ENCODE measurements at places on chromosomes 1 and 21.

DNA sequence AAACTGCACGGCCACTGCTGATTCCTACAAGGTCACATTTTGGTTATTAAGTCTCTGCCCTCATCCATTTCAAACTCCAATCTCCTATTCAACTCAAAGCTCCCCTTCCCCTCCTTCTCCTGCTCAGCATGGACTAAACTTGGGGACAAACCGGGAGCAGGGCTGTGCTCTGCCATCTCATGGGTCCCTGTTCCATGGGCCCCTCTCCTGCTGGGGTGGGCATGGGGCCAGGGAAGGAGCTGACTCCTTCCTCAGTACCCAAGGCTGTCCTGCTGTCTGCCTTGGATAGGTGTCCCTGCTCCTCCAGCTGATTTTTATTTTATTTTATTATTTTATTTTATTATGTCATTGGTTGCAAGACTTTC lies 27.1 kb downstream of the TNNT2 start:
- no peak for DNase-seq

GRCh38 chr1:244451539-244451950 lies at the start of gene ADSS2:
Gene ADSS2 (minus strand): TSS chr1:244451909. CDS start chr1:244451817, 92 bp downstream.
- DNase-seq = no peak

- no peak for DNase-seq
Measured at GRCh38 chr1:153364766-153365666, 7.4 kb downstream of the S100A9 start.

DNA sequence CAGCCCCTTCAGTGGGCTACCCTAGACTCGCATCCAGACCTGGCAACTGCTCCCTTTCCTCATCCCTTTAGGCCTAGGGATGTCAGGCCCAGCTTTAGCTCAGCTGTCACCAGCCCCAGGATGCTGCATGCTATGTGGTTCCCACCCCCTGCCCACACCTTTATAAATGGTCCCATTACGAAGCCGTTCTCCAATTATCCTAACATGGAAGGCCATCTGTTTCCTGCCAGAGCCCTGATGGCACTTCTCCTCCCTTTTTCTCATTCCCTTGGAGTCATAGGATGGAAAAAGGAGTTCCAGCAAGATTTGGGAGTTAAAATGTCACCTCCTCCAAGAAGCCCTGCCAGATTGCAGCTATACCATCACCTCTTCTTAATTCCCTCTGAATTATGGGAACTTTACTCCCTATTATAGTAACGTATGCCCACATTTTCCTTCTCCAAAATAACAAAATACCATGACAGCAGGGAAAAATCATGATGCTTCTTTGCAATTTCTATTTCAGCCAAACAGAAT lies 205.0 kb upstream of the GRIK3 start:
- no peak for DNase-seq

GRCh38 chr1:35860696-35861095 lies 22.3 kb upstream of the AGO1 start:
- no peak for DNase-seq

- DNase-seq = no peak
Measured at GRCh38 chr1:112850034-112850757, 105.8 kb downstream of the SLC16A1 start.

DNA sequence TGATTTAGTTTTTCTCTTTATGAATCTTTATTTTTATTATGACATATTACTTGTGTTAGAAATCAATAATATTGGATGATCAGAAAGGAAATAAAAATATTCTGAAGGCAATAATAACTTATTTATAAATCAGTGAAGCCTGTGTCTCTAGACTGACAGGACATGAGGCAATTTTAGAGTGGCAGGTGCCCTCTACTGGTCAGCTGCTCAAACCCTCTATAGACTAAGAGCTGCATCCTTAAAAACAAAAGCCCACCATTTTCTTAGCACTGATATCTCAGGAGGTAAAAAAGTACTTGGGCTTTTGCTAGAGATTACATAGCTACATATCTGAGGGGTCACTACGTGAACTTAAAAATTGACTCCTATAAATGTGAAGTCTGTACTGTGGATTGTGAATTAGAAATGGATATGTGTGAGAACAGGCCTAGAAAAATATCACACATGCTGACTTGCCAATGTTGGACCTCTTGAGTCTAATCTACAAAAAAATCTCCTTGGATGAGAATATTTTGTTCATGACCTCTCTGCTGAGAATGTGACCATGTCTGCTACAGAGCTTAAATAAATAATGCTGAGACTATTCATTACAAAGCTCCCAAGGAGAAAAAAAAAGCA lies 597.9 kb upstream of the ADAMTS5 start:
- peak; percentile 48 for DNase-seq

- DNase-seq = no peak
Measured at GRCh38 chr1:32881871-32882850, 4.1 kb upstream of the HPCA start.

DNA sequence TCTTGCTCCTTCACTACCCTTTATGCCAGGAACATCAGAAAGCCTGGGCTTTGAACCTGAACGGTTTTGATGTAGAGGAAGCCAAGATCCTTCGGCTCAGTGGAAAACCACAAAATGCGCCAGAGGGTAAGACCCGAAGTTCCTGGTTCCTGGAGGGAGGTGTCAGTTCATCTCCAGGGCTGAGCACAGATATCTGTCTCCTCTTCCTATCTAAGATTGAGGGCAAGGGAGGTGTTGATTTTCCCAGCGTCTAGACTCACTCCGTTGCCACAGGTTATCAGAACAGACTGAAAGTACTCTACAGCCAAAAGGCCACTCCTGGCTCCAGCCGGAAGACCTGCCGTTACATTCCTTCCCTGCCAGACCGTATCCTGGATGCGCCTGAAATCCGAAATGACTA lies 915 bp downstream of the CDC20 start:
- DNase-seq = no peak

GRCh38 chr1:31977385-31978131 lies 36.1 kb upstream of the KHDRBS1 start:
- peak; percentile 98 for DNase-seq

DNA sequence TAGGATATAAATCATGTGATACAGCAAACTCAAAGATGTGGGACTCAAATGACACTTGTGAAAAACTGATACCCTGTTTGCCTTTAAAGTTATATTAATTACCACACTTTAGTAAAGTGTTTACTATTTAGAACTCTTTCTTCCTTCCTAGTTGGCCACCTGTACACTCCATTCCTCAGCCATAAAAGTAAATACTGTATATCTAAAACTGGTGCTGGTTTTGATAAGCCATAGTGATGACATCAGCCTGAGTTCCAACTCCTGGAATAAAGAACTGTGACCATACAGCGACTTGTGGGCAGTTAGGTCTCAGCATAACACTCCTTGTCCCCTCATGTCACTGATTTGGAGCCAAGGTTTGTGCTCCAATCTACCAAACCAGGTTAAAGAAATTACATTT lies 2.8 kb downstream of the PTGER3 start:
- DNase-seq = no peak

GRCh38 chr1:156356875-156357534 lies 12.0 kb upstream of the RHBG start:
- peak; percentile 7 for DNase-seq

GRCh38 chr1:8460784-8461183 lies 142.9 kb downstream of the SLC45A1 start:
- no peak for DNase-seq

DNA sequence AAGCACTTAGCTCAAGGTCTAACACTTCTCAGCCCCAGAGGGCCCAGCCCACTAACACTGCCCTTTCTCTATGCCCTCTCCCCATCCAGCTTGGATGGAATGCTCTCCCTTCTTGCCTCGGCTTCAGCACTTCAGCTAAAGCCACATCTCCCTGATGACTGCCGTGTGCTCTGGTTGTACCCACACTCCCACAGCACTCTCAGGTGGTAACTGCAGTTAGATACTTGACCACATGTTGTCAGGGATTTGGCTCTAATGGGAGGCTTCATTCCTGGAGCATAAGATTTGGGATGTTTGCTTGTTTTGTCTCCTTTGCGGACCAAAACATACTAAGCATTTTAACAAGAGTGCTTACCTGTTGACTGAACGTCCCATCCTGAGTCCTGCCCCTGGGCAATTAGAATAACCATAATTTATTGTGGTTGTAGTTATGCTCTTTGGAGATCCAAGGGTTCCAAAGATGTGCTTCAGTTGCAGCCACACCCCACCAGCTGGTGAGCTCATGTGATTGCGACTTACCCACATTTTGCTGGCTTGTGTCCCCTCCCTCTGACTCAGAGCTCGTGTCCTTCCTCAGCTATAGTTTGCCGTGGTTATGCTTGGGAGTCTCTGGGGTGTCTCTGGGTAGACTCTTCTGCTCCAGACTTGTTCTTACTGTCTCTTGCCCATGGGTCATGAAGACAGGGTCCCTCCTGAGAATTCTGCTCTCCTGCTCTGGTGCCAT lies 7.7 kb upstream of the SLC26A9 start:
- peak; percentile 60 for DNase-seq

DNA sequence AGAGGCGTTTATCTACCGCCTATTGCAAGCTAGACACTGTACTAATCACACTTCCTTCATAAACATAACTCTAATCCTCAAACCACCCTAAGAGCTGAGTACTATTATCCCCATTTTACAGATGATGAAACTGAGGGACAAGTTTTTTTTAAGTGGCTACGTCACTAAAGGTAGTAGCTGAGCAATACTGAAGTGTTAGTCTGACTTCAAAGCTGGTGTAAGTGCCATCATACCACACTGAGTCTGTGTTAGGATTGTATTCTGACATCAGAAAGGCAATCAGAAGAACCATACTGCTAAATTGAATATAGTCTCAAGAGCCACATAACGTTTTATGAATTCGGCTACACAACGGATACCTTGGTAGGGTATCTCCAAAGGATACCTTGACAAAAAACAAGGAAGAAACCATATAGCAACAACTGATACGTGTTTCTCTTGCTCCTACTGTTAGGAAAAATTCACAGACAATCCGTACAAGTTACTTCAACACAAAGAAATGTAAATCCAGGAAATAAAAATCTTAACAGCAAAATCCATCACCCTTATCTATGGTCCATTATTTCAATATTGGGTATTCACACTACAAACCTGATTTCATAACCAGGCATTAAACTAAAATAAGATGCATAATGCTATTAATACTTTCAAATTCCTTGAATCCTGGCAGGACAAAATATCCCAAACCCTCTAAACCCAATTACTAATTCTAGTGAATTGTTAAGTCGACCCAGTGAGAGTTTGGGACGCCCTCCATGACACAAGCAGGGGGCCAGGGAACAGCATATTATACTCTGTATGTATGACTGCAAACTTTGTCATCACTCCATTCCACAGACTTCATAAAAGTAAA lies 1.6 kb downstream of the TP53BP2 start:
- no peak for DNase-seq

- DNase-seq = peak; percentile 61
Measured at GRCh38 chr1:107277022-107277421, 136.2 kb downstream of the NTNG1 start.

DNA sequence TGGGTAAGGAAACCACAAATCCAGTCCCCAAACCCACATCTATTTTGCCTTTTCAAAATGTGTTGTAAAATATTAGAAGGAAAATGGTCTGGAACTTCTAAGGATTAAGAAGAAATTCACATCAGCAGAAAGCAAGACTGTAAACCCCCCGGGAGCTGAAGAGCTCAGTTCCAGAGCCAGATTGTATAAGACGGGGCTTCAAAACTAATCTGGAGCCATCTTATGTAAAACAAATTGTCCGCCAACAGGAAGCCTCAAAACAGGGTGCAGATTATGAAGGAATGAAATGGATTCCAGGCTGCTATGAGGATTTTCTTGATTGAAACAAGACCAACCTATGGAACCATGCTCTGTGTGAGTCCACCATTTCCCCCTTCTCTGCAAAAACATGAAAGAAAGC lies 25.1 kb upstream of the HUNK start:
- DNase-seq = no peak

DNA sequence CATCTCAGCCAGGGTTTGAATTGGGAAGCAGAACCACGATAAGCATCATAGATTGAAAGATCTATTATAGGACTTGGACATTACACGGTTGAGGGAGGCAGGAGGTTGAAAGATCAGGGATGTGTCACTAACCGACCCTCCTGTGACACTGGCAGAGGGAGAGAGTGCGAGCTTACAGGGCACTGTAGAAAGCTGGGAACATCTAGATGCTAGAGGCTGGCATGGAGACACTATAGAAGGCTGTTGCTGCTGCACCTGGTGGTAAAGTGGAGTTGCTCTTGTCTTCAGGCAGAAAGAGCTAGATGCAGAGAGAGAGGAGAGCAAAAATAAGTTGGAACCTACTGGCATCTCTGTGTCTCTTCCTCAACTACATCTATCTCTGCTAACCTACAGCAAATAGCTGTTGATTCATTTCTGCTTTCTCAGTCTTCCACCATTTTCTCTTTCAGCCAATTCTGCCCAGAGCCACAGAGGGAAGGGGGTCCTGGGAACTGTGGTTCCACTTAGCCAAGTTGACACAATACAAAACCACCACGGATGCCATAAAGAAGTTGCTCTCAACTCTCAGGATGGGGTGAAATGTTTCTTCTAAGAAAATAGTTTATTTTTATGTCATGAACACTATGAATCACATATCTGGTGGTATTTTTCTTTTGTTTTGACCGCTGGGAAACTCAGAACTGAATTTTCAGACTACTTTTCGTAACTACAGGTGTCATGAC lies 155.9 kb downstream of the ZNF281 start:
- DNase-seq = no peak

DNA sequence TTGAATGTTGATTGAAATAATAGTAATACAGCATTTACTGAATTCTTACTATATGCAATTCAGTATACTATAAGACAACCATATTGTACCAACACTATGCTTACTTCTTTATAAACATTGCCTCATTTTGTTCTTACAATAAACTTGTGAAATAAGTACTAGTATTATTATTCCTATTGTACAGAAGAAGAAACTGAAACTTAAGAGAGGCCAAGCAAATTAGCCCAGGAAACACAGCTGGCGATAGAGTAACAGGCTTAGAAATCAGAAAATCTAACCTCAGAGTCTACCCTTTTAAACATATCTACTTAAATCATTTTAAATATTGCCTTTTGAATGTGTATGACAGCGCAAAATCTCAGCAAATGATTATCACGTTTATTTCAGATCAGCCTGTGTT lies 41.7 kb downstream of the FASLG start:
- no peak for DNase-seq

DNA sequence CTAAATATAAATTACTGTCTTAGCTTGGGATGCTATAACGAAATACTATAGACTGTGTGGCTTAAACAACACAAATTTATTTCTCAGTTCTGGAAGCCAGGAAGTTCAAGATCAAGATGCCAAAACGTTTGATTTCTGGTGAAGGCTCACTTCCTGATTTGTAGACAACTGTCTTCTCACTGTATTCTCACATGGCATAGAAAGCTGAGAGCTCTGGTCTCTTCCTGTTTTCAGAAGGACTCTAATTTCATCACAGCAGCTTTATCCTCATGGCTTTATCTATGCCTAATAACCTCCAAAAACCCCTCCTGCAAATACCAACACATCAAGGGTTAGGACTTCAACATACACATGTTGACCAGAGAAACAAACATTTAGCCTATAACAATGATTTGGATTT lies 1795.5 kb downstream of the MRPL39 start:
- no peak for DNase-seq

- no peak for DNase-seq
Measured at GRCh38 chr1:169044296-169044695, 62.2 kb upstream of the ATP1B1 start.

DNA sequence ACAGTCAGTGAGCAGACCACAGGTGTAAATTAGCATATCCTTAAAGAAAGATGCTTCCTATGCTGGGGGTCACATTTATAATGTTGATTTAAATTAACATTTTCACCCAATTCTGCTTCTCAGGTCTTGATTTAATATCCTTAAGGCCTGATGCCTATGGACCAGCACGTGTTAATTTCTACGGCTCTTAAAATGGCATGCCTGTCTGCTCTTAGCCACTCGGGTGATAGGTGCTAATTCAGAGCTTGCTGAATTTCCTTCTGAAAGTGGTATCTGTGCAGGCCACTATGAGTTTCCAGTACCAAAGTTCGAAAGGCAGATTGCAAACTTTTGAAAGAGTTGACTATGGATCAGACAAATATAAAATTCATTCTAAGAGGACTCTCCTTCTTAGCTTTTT lies 487.4 kb upstream of the ADGRL2 start:
- no peak for DNase-seq
